ENCODE measurements at places on chromosomes 13 and 19.

DNA sequence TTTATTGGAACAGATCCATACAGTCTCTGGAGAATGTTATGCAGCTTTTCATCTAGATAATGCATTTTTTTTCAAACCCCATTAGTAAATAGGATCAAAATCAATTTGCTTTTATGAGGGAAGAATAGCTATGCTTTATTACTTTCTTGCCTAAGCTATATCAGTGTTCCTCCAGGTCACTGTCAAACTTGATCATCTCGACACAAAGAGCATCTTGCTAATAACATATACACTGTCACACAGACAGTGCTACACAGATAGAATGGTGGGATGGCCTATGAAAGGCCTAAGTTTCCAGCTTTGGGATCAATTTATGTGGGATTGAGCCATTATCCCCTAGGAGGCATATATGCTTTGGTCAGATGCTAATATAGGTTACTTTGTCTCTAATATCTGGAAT is 862.9 kb upstream of the SPRY2 start:
- DNase-seq: no peak

DNA sequence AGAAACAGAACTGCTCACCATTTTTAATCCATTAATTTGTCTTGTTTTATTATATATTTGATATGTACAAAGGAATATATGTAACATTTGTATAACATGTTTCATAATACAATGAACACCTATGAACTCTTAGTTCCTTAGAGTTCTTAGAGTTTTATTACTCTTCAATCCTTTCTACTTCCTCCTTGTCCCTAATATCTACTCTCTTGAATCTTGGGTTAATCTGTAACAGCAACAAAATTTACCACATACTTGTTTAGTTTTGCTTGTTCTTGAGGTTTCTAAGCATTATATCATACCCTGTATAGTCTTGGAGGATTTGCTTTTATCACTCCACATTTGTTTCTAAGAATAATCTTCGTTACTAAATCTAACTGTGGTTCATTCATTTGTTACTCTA is 151.4 kb downstream of the PDS5B start:
- DNase-seq: no peak

- no peak for DNase-seq
Observed at GRCh38 chr13:25886438-25887214, 165.2 kb downstream of the SHISA2 start.

DNA sequence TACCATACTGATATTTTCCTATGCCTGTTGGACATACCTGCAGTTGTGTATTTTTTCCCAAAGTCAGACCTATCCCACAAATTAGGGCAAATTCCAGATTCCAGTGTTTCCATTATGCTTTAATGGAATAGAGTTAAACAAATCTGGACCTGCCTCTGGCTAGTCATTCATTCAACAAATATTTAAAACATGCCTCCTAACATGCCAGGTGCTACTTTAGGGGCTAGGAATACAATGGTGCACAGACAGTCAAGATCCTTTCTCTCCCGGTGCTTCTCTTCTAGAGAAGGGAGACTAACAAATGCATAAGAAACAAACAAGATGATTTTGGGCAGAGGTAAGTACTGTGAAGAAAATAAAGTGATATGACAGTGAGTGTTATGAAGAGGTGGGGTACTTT is 7.5 kb upstream of the WDFY2 start:
- DNase-seq: no peak

GRCh38 chr13:59064042-59064441 is 1099.7 kb downstream of the DIAPH3 start:
- no peak for DNase-seq

DNA sequence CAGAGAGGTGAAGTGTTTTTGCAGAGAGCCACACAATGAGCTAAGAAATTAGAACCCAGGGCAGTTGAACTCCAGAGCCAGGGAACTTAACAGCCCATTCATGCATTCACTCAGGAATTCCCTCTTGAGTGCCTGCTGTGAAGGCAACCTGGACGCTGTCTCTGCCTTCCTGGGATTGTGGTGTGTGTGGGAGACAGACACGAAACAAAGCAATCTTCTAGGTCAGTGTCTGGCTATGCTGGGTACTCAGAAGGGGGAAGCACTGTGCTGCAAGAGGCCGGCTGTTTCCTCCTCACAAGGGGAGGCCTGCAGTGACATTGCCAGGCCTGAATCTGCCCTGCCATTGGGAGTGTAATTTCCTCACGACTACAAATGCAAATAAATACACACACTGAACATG is 9.7 kb downstream of the BCKDHA start:
- DNase-seq: no peak

GRCh38 chr19:1166872-1167573 is 7.0 kb downstream of the SBNO2 start:
- no peak for DNase-seq

DNA sequence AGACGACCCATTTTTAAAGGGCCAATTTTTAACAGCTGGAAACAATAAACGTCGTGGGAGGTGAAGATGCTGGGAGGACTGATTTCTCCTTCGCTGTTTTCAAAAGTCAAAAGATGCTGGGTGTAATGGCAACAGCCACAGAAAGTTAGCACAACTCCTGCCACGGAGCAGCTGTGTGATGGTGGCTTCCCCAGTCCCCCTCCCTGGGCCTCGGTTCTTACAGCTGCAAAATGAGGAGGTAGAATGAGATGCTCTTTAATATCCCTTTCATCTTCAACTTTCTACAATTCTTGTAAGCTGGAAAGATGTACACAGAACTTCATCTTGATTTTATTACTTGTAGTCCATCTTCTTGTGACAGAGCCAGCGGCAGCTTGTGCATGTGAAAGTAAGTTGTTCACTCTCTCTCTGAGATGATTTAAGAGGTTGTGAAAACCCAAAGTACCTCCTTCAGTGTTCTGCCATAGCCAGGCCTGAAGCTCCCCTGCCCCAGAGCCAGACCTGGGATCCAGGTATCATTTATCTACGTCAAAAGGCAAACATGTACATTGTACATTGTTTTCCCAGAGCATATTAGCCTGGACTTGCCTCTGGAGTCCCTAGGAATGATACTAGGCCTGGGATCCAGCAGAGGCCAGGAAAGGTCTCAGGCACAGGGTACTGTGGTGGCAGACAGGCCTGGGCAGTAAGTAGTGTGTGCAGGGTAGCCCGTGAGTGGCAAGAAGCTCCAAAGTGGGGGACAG is 3.4 kb upstream of the UBE2L5 start:
- no peak for DNase-seq

GRCh38 chr19:48393559-48394330 is at the start of gene GRIN2D:
Gene GRIN2D (plus strand): TSS chr19:48393668. CDS start chr19:48398393, 4,725 bp downstream.
- peak; percentile 31 for DNase-seq

GRCh38 chr19:52691737-52692136 is 43.1 kb downstream of the ZNF611 start:
- DNase-seq: no peak

- no peak for DNase-seq
Observed at GRCh38 chr13:95124959-95125358, 176.3 kb downstream of the ABCC4 start.

- no peak for DNase-seq
Observed at GRCh38 chr13:75635101-75635827, 866 bp upstream of the LMO7 start.

GRCh38 chr13:110281736-110282135 is 25.2 kb downstream of the COL4A1 start:
- no peak for DNase-seq

DNA sequence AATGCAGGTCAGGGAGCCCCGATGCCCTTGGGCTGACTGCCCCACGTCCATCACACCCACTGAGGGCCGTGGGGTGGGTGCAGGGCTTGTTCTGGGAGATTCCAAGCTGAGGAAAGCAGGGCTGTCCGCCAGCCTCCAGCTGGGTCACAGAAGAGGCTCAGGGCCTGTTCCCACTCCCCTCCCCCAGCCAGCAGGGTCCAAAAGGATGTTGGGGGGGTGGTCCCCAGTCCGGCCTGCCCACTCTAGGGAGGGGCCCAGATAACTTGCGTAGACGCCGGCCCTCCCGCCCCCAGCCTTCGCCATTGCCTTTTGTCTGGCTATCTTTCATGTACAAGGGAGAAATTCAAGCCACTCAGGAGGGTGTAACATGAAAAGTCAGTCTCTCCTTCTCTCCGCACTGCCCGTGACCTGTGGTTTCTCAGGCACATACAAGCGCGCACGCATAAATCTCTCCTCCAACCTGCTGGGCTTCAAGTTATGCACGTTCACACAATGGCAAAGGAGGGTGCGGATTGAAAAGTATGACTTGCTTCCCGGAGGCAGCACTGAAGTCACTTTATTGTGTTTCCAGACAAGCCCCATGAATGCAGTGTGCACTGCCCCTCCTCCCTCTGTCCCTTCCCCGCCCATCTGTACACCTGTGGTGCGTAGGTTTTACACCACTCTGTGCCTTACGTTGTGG is 20.2 kb downstream of the CARM1 start:
- no peak for DNase-seq

DNA sequence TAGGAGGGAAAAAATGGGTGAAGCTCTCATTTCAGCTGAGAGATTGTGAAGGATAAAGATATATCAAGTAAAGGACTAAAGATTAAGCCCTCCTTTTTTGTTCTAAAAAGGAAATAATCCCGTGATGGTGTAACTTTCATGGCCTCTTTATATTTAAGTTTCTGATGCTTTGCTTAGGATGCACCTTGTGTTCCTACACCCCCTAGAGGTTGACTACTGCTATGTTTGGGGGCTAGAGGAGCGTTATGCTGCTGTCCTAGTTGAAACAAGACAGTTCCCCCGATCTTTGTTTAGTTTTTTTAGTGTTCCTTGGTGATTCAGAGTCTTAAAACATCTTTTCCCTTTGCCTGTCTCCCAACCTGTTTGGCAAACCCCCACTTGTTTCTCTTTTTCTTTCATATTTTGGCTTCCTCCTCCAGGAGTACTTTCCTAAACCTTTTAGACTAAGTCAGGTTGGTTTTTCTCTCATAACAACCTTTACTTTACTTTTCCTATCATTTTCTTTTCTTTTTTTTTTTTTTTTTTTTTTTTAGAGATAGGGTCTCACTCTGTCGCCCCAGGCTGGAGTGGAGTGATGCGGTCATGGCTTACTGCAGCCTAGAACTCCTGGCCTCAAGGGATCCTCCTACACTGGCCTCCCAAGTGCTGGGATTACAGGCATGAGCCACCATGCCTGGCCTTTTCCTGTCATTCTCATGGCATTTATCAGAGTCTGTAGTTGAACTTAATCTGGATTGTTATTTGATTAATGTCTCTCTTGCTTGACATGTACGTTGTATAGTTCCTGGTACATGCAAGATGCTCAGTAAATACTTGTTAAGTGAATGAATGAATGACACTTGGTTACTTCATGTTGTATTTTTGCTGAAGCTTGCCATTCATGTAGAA is 2.8 kb downstream of the UBA2 start:
- DNase-seq: peak; percentile 26

DNA sequence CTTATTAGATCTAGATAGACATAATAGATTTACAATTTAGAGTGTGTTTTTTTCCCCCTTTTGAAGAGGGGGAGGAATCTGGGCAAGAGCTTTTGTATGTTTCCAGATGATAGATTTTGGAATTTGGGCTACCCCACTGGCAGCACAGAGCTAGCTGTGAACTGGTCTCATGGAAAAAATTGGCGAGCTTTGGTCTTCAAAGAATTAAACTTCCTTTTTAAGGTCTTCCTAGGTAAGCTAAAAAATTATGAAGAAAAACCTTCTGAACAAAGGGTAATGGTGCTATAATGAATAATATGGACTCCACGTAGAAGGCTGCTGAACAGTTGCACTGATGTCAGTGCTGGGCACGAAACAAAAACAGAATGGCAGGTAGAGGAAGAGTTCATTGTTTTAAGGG is 109.3 kb downstream of the ZIC5 start:
- no peak for DNase-seq

DNA sequence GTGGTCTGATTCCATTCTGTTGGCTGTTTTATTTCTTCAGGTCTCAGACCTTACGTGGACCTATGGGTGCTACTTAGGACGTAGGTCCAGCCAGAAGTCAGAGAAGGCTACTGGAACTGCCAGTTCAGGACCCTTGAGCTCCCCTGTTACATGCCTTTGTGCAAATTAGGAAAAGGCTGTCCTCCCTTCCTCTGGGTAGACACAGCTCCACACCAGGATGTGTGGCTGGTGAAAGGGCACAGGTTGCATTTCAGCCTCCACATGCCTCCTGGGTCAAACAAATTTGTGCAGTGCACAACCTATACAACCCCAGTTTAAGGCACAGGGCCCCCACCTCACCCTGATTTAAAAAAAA is 43.9 kb upstream of the MAP3K10 start:
- DNase-seq: no peak

GRCh38 chr19:19657397-19657783 is 6.1 kb downstream of the ATP13A1 start:
- DNase-seq: peak; percentile 89

- no peak for DNase-seq
Observed at GRCh38 chr13:23344931-23345595, 88.4 kb downstream of the SACS start.

DNA sequence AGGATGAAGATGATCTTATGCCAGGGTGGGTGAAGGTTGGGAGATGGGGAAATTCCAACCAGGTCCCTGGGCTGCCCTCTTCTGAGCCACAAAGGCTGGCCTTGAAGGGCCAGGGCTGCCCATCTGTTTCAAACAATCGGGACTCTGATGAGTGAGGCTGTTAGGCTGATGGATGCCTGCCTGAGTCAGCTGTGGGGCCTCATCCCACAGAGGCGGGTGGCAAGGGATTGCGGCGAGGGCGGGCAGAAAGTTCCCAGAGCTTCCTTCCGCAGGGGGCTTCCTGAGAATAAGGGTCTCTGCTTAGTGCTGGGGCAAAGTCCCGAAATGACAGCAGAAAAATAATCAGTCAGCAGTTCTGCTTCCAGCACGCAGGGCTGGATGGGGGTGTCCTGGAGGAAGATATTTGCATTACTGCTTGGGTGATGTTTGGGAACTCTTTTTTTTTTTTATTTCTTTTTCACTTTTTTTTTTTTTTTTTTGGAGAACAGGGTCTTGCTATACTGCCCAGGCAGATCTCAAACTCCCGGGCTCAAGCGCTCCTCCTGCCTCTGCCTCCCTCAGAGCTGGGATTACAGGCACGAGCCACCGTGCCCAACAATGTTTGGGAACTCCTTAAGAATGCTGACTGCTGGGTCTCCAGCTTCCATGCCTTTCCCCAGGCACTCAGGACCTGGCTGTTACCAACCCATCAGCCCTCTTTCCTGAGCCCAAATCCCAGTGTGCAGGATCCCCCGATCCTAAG is 14.1 kb downstream of the SH3GL1 start:
- DNase-seq: no peak

DNA sequence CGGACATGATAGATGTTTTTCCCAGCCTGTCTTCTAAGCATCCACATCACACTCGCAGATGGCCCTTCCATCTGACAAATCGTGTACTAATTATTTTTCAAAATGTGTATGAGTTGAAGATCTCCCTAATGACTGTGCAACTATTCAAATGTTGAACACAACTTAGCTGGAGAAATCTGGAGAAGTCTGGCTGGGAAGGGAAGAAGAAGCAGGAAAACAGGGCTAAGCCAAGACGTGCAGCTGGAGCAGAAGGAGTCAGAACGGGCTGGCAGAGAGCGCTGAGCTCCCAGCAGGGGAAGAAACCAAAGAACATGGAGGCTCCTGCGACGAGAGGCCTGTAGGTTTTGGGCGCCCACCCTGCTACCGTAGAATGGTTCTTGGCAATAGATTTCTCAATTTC is 13.2 kb upstream of the LATS2 start:
- no peak for DNase-seq

Data from NCI-H1694 (cell line).